ENCODE measurements at places on chromosomes 5 and 9.

DNA sequence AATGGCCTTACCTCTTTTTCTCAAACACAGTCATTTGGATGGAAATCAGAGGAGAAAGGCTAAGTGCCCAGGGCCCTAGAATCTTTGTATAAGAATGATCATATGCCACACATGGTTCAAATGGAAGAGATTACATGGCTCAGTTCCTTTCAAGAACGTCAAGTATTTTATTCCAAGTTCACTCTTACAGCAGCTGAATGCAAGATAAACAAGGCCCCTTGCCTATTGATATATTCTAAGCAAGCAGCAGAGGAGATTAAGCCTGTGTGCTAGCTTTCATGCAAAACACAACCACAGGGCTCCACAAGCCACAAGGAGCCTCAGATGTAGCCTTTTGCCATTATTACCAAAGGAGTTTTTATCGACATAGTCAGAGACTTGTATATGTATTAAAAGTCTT is 55.3 kb upstream of the SLCO6A1 start:
- DNase-seq, result no peak

GRCh38 chr5:133372293-133372937 is 239.9 kb downstream of the FSTL4 start:
- DNase-seq, result no peak

DNA sequence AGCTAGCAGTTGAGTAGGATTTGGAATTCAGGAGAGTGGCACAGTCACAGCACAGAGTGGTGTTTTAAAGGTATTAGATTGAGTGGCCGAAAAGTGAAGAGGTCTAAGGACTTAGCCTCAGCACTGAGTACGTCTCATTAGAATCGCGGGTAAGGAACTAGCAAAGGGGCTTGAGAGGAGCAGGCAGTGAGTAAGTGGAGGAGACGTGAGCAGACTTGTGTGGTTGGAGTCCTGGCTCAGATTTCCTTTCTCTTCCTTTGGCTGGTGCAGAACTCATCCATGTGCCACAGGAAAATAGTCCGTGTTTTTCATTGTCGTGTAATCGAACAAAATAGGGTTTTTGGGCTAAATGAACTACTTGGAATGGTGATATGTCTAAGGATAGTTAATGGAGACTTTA is 3.4 kb downstream of the EXOSC2 start:
- DNase-seq, result no peak

DNA sequence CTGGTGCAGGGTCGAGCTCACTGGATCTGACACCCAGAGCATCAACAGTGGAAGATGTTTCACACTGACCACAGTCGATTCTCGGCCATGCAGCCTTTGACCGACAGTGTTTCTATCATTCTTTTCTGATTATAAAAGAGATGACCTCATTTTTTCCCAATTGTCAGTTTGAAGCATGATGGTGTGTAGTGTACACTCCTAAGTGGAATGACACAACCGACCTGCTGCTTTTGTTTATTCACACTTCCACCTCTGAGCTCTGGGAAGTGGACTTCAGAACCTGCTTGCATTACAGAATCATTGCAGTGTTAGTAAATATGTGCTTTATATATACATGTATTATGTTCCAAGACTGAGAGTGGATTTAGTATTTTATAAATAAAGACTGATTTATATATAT is 128.6 kb downstream of the IRX2 start:
- DNase-seq, result no peak

- DNase-seq, result no peak
Measured at GRCh38 chr5:79798893-79799590, 109.4 kb downstream of the CMYA5 start.

GRCh38 chr9:3977614-3978112 is 322.2 kb downstream of the GLIS3 start:
- no peak for DNase-seq

DNA sequence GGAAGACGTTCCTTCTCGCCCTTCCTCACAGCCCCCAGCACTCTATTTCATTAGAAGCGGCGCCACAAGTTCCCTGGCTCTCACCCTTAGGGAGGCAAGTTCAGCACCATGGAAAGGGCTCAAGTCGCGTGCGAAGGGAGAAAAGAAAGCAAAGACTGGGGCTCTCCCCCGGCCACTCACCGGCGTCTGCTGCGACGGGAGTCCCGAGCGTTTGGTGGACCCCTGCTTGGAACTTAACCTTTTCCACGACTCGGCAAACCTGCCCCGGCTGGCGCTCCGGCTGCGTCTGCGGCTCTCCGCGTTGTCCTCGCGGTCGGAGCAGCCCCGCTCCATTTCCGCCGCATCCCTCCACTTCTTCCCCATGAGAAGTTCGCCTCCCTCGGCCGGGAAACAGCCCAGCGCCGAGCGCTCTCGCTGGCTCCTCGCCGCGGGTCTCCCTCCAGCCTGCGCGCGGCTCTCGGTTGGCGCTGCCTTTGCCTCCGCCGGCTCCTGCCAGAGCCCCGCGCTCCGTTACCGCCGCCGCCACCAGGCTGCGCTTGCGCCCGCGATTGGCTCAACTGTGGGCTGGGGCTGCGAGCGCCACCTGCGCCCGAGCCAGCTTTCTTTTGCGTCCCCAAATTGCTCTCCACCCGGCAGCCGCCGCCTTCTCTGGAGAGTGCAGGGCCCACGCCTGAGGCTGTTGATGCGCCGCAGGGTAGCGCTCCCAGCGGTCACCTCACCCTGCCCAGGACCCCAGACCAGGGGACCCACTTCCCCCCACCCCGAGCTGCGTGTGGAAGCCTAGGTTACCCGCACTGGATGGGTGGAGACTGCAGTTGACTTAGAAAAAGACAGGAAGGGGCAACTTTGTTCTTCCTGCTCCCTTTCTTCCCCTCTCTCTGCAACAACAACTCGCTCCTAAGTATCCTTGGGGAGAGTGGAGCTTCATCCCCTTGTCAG is 321.6 kb downstream of the CEMIP2 start:
- no peak for DNase-seq

DNA sequence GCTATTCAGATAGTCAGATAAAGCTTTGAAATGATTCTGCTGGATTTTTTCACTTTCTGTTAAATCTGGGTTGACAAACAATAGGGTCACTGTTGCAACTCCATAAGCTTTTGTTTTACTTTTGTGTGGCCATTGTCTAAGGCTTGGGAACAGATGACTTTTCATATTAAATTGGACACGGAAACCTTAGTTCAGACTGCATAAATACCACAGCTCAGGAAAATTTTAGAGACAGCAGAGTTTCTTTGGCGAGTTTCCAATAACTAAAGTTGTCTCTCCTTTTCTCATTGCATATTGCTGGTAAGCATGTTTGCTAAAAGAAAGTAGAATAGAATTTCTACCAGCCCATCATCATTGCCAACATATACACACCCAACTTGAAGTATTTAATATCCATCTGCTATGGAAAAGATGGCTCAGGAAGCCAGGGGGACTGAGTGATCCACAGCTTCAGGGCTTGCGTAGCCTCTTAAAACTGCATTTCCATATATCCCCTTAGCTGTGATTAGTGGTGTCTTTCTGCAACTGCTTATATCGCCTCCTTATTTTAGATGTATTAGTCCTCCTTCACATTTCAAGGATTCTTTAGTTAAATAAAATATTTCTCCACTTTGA is 168.2 kb downstream of the ARHGAP26 start:
- no peak for DNase-seq

DNA sequence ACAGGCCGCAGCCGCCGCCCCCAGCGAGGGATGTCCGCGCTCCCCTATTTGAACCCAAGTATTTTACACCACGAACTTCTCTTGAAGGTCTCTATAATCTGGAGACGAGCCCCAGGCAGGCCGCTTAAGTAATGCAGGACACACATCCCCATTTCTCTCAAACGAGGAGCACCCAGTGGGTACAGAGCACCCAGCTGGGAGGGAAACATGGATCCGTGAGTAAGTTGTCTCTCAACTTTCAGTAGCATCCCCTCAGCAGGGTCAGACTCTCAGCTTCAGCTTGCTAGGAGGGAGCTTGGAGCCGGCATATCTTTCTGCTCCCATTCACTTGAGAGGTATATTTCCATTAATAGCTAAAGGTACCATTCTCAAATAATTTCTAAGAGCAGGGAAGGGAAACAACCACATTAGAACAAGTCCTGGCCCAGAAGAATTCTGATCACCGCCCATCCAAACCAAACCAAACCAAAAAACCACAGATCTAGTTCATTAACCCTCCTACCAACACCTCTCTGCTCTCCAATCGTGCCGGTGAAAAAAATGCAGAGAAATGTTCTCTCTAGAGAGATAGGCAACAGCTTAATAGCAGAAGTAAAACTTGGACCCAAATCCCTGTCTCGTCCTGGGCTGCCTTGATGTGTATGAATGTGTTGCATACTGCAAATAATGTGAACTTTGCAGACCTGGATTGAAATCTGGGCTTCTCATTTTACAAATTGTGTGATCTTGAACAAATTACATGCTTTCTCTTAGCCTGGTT is 910 bp downstream of the TDRD7 start:
- no peak for DNase-seq

DNA sequence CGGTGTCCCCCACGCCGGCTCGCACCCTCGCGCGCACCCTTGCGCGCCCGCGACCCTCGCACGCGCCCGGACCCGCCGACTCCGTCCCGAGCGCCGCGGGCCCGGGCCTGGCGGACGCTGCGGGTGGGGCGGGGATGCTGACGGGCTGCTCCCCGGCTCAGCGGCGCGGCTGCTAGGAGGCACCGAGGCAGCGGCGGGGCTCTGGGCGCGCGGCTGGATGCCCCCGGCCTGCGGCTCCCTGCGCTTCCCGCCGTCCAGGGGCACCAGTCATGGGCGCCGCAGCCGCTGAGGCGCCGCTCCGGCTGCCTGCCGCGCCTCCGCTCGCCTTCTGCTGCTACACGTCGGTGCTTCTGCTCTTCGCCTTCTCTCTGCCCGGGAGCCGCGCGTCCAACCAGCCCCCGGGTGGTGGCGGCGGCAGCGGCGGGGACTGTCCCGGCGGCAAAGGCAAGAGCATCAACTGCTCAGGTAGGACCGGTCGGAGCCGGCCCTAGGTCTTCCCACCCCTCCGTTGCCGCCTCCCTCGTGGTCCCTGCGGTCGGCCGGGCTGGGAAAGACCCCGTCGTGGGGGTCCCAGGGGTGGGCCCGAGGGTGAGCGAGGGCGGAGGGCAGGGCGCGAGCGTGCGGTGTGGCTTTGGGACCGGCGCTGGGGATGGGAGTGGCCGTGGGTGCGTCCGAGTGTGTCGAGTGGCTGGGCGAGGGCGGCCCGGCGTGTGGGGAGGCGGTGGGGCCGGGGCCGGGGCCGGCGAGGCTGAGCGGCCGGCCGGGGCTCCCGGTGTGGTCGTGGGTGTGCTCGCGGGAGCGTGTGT is 530 bp downstream of the TMEFF1 start:
- no peak for DNase-seq

GRCh38 chr9:38026021-38026809 is 42.8 kb downstream of the SHB start:
- no peak for DNase-seq

- DNase-seq, result no peak
Measured at GRCh38 chr5:153658606-153659005, 168.1 kb downstream of the GRIA1 start.

- no peak for DNase-seq
Measured at GRCh38 chr5:147482706-147483180, 27.1 kb downstream of the DPYSL3 start.

GRCh38 chr5:65462139-65462705 is 19.5 kb downstream of the ADAMTS6 start:
- DNase-seq, result no peak

- no peak for DNase-seq
Measured at GRCh38 chr5:87755360-87755759, 342.6 kb upstream of the CCNH start.

GRCh38 chr9:90552317-90552716 is 90.3 kb downstream of the DIRAS2 start:
- DNase-seq, result no peak

DNA sequence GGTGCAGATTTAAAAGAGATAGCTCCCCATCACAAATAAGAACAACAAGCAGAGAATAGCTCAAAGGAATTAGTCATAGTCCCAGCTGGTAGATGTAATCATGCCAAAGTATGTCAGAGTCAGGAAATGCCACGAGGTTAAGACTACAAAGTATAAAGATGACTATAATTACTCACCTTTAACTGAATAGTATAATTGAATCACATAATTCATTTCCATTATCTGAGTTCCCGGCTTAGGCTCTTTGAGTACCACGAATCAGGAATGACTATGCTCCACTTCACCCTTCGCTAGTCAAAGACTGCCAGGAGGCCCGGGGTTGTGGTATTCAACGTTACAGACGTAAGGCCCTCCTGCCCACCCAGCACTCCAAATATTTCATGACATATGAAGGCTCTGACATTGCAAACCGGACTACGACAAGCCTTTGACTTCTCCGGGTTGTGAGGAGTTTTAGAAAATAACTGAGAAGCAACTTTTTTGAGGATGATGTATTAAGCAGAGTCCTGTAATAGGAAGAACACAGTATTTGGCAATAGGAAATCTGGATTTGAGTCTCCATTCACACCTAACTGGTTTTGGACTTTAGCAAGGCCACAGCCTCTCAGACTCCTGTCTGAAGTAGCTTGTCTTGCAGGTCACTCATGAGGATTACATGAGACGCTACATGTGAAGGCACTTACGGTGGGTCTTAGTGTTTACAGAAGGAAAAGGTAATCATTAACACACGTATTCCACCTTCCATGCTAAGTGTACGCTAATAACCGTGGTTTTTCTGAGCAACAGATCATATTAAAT is 64.6 kb downstream of the ENC1 start:
- no peak for DNase-seq

- no peak for DNase-seq
Measured at GRCh38 chr5:154315196-154315595, 124.7 kb downstream of the GALNT10 start.

DNA sequence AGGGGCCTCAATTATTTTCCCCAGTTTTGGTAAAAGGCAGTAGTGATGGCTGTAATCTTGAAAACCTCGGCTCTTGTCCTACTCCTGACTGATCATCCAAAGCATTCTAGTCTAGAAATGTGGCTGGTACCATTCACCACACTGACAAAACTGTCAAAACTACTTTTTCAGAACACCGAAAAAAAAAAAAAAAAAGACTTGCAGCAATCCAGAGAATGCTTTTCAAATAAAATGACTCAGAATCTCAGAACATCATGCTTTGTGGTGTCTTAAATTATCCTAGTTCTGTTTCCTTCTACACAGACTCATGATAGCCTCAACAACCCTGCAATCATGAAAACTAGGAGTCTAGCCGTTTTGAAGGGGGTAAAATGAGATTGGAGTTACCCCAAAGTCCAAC is 13.4 kb downstream of the SLC28A3 start:
- no peak for DNase-seq

GRCh38 chr5:134577022-134577795 is 51.7 kb downstream of the JADE2 start:
- DNase-seq, result no peak

DNA sequence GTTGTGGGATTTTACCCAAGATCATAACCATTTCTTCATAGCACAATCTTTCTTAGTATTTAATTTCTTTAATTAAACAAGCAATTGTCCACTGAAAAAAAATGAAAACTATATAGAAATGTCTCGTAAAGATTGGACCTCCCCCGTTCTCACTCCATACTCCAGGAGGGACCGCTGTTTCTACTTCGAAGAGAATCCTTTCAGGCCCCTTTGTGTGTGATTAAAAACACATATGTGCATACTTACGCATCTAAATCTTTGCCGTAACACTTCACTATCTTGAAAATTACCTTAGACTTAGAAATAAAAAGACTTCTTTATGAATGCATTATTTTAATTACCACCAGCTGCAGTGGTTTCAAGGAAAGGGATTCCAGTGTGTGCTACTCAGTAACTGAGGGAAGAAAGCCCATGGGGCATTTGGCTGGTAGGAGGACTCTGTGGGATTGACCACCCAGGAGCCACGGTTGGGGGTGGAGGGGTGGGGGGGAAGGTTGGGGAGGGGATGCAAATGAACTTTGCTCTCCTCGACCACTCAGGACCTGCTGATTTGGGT is 209.1 kb downstream of the FAM114A2 start:
- no peak for DNase-seq
